ENCODE measurements at places on chromosomes 6 and 20.
A peak's percentile ranks its signal among the peaks of the same experiment; 100 is the strongest.

- no peak for DNase-seq
Measured at GRCh38 chr6:136076496-136076895, 173.6 kb downstream of the MTFR2 start.

GRCh38 chr20:15609921-15610320 is 963.3 kb downstream of the KIF16B start:
- DNase-seq, result no peak

DNA sequence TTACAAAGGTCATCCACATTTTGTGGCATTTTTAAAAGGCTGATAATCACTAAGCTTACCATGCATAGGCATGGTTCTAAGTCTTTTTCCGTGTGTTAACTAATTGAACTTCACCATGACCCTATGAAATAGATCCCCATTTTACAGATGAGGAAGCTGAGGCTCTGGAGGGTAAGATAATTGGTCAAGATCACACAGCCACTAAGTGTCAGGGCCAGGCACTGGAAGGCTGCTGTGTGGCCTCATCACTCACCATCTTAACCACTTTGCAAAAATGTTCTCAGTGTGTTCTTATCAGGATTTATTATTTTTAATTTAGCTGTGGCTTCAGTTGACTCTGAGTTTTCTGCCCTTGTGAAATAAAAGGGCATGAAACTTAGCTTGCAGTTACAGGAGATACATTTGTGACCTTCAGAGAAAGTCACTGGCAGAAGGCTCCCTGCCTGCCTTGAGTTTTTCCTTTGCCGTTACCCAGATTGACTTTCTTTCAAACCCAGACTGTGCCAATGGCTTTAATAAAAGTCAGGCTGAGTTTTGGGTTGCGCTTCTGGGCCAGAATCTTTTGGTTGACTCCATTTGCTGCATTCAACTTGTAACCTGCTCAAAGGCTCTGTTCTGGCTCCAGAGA is 82.0 kb downstream of the EZR start:
- no peak for DNase-seq

- DNase-seq, result no peak
Measured at GRCh38 chr6:170034294-170034693, 256.6 kb downstream of the DLL1 start.

- peak; percentile 25 for DNase-seq
Measured at GRCh38 chr6:44685213-44685612, 297.7 kb downstream of the CDC5L start.
